ENCODE measurements at places on chromosomes 6 and 20. TPM values are rescaled to one million over a fixed set of nuclear protein-coding genes. Genes with fewer than 3 reads are reported as not detected.

KCNK16 gene
- not detected for total RNA-seq

ADGRG6 gene
- total RNA-seq: 23.6 TPM

PLEKHG1 gene
- total RNA-seq: 66.2 TPM

C6orf89 gene
- 42.4 TPM for total RNA-seq

POU5F1 gene
- not detected for total RNA-seq

OSBPL2 gene
- 53.9 TPM for total RNA-seq

PCSK2 gene
- 15.6 TPM for total RNA-seq

ADISSP gene
- total RNA-seq: 8.1 TPM

PSMB9 gene
- total RNA-seq: 4.0 TPM

SLC32A1 gene
- total RNA-seq: 8.2 TPM

OR2B6 gene
- total RNA-seq: not detected

PPP1R16B gene
- 7.5 TPM for total RNA-seq

PAX1 gene
- total RNA-seq: 0.33 TPM
